ENCODE measurements at places on chromosomes 2 and 18.

- DNase-seq: no peak
These were observed 52.5 kb upstream of the CAVIN2 start for GRCh38 chr2:191899410-191899809.

GRCh38 chr2:238462782-238463396, 36.2 kb downstream of the ASB1 start:
- no peak for DNase-seq

DNA sequence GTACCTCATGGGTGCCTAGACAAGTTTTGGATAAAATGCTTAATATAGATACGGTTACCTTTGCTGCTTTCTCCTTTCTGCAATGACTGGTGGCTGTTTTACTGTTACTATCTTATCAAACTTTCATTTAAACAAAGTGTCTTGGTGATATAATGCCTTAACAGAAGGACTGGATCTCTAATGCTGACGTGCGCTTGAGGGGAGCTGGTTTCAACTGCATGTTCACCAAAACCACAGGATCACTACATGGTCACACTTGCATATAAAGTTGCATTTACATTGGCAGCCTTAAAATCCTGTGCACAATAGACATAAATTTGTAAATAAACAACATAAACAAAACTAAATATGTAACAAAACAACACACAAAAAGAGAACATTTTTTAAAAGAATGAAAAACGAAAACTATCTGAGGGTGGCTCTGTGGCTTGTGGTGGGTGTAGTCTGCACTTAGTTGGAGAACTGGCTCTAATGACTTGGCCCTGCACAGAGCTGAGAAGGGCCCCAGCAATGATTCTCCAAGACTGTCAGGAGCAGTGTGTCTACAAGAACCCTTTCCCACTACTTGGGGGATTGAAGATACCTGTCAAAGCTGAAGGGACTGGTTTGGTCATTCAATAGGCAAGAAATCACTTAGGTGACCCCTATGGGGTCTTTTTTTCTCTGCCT, 135.5 kb downstream of the UXS1 start:
- DNase-seq: no peak

- no peak for DNase-seq
These were observed 28.3 kb upstream of the ASAP2 start for GRCh38 chr2:9178110-9178903.

- DNase-seq: no peak
These were observed 404.0 kb upstream of the MYT1L start for GRCh38 chr2:2735041-2735440.

DNA sequence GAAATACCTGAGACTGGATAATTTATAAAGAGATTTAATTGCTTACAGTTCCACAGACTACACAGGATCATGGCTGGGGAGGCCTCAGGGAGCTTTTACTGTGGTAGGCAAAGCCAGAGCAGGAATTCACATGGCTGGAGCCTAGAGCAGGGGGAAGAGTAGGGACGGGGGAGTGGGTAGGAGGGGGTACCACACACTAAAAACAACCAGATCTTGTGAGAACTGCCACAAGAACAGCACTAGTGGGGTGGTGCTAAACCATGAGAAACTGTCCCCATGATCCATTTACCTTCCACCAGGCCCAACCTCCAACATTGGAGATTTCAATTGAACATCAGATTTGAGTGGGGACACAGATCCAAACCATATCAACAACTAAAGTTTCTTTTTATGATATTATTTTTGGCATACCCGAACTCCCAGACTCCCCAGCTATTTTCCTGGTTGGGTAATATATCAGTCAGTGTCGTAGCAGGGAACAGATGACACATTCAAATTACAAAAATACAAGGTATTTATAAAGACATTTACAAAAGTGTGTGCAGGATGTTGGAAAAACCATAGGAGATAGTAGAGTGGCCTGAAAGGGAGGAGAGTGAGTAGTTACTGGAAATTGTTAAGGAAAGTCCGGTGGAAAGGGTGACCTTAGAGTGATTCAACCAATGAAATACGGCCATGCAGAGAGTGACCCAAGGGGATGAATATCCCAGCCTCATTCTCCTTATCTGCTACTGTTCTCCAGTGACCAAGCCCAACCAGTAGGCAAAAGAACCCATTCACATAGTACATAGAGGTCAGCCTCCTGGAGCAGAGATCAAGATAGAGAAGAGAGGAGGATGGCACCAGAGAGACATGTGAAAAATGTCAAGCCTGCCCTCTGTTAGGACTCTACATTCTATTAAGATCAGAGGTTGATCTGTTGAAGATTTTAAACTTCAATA, 8.8 kb downstream of the RPL37A start:
- no peak for DNase-seq

Data from femur (tissue), 1 donor.